Activated T-cell treated with anti-CD3 and anti-CD28 coated beads, Interleukin-2, amount 50 U/mL, for 72 hours (primary cell): ENCODE measurements at places on chromosomes 7 and 10. TPM values are rescaled to one million over a fixed set of nuclear protein-coding genes. Genes with fewer than 3 reads are reported as not detected.

Gene PDZD7
- 0.44 TPM for total RNA-seq

Gene NPFFR1
- total RNA-seq: not detected

Gene MINDY3
- 13.8 TPM for total RNA-seq

Gene SPDYE5
- not detected for total RNA-seq

Gene RGS10
- total RNA-seq: 161 TPM

Gene ADAMTS14
- total RNA-seq: 0.37 TPM

- peak; percentile 49 for DNase-seq
These were observed 98.9 kb downstream of the NEURL1 start for GRCh38 chr10:103592186-103593021.

DNA sequence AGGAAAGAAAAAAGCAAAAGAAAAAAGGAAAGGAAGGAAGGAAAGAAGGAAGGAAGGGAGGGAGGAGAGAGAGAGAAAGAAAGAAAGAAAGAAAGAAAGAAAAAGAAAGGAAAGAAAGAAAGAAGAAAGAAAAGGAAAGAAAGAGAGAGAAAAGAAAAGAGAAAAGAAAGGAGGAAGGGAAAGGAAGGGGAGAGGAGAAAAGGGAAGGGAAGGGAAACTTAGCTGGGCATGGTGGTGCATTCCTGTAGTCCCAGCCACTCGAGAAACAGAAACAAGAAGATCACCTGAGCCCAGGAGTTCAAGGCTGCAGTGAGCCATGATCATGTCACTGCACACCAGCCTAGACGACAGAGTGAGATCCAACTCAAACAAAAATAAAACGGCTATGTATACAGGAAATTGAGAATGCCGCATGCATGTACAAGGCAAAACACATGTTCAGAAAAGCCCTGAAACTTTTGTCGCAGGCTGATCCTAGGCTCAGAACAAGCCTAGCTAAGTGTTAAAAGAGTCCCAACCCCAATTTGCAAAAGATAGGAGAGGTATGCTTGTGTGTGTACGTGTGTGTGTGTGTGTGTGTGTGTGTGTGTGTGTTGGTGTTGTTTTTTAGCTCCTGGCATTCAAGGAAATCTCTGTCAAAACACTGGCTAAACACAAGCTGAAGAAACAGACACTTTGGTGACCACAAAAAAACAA, 6.6 kb upstream of the NPC1L1 start:
- DNase-seq: no peak

DNA sequence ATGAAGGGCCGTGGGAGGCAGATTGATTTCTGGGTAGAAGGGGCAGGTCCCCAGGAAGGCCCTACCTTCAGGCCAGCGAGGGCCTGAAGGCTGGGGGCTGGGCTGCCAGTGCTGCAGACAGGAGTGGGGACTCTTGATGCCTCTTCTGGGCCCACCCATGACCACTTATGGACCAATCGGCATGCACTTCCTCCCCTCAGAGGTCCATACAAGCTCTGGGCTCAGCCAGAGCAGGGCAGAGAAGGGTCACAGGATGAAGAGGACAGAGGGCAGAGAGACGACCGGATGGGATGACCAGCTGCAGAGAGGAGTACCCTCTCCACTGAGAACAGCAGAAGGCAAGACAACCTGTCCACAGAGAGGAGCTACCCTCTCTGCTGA, 120.1 kb downstream of the DYNC2I1 start:
- peak; percentile 12 for DNase-seq

DNA sequence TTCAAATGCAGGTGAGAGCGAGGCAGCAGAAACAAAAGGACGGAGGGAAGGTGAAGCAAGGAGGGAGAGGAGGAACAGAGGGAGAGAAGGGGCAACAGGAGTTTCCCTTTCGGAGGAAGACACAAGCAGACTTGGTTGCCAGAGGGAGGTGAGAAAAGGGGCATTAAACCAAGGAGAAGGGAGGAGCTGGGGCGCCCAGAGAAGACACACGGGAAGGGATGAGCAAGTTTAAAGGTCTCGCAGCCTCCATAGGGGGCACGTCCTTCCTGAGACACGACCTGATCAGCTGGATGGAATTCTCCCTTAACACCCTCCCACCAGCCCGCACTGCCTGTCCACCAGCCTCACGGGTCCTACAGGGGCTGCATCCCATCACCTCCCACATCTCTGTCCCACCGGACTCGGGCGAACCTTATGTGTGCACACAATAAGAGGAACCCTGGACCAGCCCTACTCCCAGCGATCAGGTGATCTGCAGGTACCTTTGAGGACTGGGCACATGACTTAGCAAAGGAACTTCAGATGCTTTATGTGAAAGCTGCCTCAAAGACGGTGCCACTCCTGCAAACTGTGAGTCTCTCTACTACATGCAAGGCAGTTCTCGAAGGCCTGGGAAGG, 251.2 kb downstream of the TNS3 start:
- no peak for DNase-seq

GRCh38 chr10:11318826-11319598, 292.4 kb downstream of the USP6NL start:
- DNase-seq: no peak

DNA sequence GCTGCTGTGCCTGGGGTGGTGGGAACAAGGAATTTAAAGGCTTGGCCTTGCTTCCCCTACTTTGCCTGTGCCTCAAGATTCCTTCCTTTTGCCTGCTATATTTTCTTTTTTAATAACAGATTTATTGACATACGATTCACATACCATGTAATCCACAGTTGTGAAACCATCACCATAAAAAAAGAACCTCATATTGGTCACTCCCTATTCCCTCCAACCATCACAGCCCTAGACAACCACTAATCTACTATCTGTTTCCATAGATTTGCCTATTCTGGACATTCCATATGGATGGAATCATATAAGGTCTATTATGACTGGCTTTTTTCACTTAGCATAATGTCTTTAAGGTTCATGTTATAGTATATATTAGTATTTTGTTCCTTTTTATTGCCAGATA, 59.3 kb upstream of the TRIM8 start:
- no peak for DNase-seq

GRCh38 chr10:122019414-122019975, 30.5 kb downstream of the TACC2 start:
- no peak for DNase-seq

GRCh38 chr7:778968-779451, 51.9 kb upstream of the PRKAR1B start:
- no peak for DNase-seq

DNA sequence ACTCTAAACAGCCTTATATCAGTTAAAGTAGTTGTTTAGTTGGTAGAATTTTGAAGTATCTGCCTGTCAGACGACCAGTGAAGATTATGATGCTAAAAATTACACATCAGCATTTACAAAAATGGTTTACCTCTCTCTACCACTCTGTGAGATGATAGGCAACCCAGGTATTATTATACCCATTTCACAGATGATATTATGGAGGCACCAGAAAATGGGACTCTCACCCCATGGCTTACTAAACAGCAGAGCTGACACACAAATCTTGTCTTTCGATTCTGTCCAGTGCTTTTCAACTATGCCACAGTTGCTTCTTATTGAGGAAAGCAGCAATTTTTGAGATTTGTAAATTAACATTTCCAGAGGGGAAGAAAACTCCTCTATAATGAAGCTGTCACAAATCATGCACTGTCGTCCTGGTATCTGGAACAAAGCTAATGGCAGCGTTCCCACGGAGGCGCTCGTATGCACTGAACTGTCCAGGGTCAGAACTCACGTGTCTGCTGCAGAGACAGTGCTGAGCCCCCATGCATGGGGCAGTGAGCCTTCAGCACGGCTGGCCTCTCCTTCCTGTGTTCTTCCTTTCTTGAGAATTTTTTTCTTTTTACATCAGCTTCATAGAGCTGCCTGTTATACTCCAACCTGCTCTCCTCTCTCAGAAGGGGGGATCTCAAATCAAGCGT, 381.1 kb downstream of the SDK1 start:
- no peak for DNase-seq

- DNase-seq: no peak
These were observed 823.1 kb upstream of the LRRTM3 start for GRCh38 chr10:66102756-66103155.

DNA sequence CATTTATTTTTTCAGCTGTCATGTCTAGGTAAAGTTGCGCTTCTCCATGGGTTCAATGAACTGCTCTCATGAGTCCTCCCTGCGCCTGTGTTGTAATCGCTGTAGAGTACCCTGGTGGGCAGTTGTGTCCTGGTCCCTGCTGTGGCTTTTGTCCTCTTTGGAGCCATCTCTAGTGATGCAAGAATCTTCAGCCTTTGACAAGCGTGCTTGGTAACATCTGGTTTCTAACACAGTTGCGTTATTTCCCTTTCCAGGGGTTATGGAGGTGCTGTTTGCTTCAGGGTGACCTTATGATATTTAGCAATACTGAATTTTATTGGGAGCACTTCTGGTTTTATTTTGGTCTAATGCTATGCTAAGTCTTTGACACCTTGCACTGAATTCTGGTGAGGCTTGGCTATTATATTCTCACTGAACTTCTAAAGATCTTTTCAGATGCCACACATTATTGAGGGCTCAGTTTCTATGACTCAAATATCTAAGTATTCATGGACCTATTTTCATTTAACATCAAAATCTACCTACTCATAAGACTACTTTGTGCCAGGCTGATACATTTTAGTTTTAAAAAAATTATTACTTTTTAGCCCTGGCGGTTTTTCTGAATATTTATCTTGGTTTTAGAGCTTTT, 88.6 kb downstream of the FANK1 start:
- DNase-seq: no peak

DNA sequence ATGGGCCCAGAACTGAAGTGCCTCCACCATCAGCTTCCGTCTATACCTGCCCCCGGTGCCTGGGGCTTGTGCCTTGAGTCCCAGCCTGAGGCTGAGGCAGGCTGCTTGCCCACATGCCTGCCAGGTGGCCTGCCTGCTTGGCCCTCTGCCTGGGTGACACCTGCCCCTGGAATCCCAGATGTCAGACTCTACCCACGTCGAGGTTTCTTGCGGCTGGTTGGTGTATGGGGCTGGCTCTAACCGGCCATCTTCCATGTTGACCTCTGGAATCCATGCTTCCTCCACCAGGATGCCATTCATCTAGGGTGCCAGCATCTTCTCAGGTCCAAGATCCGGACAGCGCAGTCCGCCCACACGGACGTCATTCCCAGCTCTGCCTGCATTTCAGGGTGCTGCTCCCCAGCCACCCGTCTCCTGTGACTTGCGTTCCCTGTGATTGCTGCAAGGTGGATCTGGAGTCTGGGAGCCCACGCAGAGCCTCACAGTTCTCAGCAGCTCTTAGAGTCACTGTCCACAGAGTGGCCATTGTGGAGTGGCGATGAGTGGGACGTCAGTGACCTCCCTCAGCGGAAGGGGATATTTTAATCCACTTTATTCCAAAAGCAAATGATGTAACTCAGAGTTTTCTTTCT, 298.1 kb downstream of the TCERG1L start:
- DNase-seq: no peak

DNA sequence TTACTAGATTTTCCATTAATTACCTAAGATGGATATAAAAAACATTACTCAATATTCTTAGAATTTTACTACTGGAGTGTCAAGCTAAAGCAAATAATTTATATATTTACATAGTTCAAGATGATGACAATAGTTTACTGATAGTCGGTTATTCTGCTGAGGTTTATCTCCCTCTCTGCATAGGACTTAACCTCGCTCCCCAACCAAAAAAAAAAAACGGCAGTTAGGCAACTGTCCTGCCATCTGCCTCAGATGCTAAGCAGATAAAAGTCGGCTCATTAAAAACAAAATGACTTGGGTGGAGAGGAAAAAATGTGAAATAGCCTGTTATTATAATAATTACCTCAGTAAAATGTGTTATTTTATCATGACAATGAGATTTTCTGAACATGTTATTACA, 14.0 kb upstream of the ITGB8 start:
- no peak for DNase-seq

DNA sequence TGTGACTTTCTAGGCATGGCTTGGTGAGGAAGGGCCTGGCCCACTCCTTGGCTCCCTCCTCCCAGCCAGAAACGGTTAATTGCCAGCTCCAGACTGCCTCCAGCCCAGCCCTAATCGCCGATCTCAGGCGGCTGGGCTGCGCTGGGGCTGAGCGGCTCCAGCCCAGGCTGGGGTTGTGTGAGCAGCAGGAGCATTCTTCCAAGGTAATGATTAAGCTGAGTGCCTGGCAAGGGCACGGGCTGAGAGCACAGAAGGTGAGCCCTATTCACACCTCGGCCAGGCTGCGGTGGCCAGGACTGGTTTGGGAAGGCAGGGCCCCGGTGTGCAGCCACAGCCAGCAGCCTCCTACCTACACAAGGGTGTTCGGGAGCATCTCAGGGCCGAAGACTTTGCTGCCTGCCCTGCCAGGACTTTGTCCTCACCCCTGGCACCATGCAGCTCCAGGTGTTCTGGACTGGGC, at the start of gene TMEM72:
TMEM72 (plus strand) TSS at position 257 of the 460 bp plus-strand sequence; CDS start at position 433, 176 bp downstream.
- DNase-seq: no peak

- no peak for DNase-seq
These were observed 486.6 kb downstream of the PCDH15 start for GRCh38 chr10:54314430-54314829.

- DNase-seq: no peak
These were observed 38.1 kb downstream of the FOXK1 start for GRCh38 chr7:4720225-4720624.

DNA sequence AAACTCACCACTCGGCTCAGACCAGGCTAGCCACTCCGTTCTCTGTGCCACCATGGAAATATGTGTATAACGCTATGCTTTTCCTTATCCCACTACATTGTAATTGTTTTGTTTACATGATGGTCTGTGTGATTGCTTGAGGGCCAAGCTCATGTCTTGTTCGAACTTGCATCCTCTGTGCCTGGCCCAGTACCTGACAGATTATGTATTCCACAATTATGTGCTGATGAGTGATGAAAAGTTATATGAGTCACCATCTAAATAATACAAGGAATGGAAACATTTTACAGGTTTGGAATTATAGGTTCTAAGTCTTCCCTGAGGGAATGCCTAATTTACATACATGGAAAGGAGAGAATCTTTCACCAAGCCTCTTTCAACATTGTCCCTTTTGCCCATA, 137.4 kb downstream of the C7orf25 start:
- no peak for DNase-seq

DNA sequence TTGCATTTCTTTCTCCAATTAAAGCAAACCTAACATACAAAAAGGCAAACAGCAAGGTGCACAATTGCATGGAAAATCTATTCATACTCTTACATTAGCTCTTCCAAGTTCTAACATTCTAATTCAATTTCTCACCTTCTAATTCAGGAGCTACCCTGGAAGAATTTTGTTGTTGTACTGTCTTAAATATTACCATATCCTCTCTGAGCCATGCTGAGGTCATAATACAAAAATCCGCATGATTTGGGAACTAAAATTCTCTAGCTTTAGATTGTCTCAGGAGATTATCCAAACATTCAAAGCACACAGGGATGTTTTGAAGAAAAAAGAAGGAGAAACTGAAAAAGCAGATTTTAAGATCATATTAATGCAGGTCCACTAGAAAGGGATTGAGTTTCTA, 229.9 kb downstream of the KIAA1217 start:
- DNase-seq: no peak

- DNase-seq: no peak
These were observed 78.3 kb upstream of the SLC26A5 start for GRCh38 chr7:103524042-103524907.

DNA sequence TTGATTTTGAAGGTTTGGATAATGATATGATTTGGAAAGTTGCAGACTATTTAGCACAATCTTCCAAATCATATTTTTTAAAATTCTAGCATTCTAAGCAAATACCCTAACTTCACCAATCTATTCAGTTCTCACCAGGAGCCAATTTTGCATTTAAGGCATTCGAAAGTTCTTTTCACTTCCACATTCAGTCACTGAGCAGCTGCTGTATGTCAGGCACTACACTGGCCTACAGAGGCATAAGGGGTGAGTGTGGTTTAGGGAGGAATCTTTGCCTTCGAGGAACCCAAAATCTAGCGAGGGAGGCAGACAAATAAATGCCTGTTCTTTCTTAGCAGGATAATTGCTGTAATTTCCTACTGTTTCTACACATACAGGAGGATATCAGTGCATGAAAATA, 10.7 kb upstream of the UCN3 start:
- no peak for DNase-seq

GRCh38 chr7:28061824-28062196, 118.8 kb downstream of the JAZF1 start:
- no peak for DNase-seq
